ENCODE measurements at places on chromosomes 16 and 17.

DNA sequence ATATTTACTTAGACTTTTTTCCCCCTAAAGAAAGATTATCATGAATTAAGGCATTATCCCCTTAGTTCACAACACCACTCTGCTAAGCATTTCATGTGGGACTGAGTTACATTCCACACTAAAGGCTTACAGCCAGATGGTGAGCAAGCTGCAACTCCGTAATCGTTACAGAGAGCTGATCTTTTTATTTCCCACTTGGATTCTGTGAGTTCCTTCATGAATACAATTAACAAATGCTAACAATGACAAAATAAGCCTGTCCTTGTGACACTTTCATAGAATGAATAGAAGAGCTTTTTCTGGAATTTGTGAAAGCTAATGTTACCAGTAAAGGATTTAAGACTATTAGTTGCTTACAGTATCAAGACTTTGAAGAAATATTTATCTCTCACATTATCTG lies 8.7 kb downstream of the OGFOD1 start:
- DNase-seq = no peak

GRCh38 chr16:66116163-66117002 lies 250.1 kb upstream of the CDH5 start:
- no peak for DNase-seq

DNA sequence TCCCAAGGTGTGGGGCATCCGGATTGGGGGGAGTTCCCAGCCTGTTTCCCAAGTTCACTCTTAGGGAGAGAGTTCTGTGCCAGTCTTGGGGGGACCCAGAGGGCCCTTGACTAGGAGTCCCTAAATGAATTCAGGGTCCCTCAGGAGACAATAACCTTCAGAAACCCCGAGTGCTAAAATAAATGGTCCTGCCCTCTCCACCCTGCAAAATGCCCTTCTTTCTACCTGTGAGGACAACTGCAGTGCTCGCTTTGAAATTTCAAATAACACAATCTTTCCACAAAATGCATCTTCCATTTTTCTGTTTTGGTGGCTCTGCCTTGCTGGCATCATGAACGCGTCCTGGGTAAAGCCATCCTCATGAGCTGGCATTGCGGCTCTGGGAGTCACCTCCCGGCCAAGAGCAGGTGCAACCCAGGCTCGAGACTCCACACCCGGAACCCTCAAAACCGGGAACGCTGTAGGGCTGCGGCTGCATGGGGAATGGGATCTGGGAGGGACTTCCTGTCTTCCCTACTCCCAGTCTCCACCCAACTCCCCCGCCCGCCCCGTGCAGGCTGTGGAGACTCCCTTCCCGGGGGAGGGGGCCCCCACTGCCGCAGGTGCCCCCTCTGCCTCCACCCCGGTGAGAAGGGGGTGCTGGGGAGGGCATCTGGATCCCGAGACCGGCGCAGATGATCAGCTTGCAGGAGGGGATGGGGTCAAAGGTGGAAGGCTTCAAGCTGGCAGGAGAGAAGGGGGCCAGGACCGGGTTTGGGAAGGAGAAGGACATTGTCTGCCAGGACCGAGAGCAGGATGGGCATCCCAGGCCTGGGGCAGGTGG lies at the start of gene ZNF205:
TSS of gene ZNF205 (plus strand) at position 529 of the 823 bp plus-strand sequence. CDS start 845 bp downstream, outside the sequence.
- peak; percentile 79 for DNase-seq

GRCh38 chr17:4892499-4893221 lies 6.7 kb upstream of the C17orf107 start:
- DNase-seq = no peak

DNA sequence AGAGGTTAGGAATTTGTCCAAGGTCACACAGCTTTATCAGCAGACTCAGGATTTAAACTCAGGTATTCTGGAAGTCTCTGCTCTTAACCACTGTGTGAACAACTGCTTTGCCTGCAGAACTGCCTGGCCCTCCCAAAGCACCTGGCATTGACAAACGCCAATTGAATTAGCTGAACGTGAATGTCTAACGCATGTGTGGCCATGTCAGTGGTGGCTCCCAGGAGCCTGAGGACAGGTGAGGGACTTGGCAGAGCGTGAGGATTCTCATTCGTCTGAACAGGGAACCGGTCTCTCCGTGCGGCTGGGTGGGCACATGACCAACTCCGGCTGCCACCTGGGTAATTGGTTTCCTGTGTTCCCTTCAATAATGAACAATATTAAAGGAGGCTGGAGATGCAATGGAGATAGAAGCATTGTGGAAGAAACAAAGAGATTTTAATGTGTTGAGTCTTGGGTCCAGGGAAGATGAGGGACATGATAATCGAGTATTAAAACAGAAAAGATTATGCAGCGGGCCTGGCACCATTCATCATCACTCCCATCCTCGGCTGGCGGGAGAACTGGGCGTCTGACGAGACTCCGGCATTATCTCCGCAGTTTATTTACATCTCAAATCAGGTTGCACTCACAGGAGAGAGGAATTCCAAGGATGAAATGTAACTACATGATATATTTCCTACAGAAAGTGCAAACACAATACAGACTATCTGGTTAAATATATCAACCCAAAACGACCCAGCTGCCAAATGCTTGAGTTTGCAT lies 113.5 kb downstream of the NPIPB5 start:
- DNase-seq = no peak

- no peak for DNase-seq
Observed at GRCh38 chr17:8956465-8956902, 9.0 kb downstream of the PIK3R5 start.

GRCh38 chr16:88772871-88773811 lies 11.9 kb downstream of the PIEZO1 start:
- DNase-seq = peak; percentile 54

DNA sequence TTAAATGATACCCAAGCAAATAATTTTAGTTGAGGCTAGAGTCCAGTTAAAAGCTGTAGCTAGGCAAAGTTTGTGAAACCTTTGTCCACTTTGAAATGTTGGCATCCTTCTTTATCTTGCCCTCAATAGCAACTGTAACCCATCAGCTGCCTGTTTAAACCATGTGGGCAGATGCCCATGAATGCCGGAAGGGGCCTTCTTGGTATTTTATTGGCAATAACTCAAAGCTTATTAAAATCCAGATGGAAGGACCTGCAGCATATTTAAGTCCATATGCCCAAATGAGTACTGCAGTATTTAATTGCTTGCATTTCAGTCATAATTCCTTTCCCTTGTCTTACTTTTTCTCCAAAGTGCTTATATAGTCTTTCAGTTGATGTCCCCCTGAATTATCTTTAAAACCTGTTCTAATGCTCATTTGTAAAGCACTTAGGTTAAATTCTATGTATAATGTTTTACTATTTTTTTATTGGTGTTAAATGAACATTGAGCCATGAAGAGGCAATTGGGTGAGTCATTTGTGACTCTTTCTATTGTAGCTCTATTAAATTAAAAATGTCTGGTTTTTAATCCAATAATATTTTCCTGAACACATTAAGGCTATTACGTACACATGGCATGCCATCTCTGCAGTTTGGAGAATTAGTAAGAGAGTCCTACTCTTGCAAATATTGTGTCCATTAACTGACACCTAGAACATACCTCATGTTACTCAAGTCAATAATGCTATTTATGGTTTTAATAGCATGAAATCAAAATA lies 225.3 kb downstream of the KCNJ2 start:
- DNase-seq = no peak

GRCh38 chr16:89033796-89034572 lies 57.0 kb upstream of the CBFA2T3 start:
- no peak for DNase-seq

GRCh38 chr17:34850023-34850422 lies 111.2 kb downstream of the CCT6B start:
- no peak for DNase-seq

DNA sequence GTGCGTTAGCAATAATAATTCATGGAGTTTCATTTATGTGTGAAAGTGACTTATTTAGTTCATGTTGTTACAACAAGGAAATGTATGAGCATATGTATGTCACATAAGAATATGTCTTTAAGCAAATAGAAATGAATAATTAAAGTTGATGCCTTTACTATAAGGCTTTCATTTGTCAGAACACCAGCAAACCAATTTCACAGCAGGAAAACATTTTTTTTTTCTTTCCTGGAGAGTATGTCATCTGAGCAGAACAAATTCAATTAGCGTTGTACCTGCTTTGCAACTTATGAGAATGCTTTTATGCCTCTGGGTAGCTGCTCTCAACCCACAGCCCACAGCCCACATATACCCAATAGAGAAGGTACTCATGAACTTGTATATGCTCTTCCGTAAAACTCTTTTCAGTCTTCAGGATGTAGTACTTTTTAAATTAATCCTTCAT lies 26.3 kb upstream of the APOH start:
- no peak for DNase-seq

- no peak for DNase-seq
Observed at GRCh38 chr17:8803531-8804420, 4.6 kb upstream of the MFSD6L start.

GRCh38 chr16:30656388-30656787 lies 1.8 kb upstream of the FBRS start:
- no peak for DNase-seq

DNA sequence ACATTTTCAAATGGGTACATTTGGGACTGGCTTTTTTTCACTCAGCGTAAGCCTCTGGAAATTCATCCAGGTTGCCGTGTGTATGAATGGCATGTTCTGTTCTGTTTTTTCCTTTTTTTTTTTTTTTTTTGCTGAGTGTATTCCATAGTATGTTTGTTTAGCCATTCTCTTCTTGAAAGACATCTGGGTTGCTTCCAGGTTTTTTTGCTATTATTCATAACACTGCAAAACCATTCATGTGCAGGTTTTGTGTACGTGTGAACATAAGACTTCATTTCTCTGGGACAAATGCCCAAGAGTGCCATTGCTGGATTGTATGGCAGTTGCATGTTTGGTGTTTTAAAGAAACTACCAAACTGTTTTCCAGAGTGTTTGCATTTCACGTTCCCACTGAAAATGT lies 335.9 kb upstream of the TNRC6C start:
- DNase-seq = no peak

DNA sequence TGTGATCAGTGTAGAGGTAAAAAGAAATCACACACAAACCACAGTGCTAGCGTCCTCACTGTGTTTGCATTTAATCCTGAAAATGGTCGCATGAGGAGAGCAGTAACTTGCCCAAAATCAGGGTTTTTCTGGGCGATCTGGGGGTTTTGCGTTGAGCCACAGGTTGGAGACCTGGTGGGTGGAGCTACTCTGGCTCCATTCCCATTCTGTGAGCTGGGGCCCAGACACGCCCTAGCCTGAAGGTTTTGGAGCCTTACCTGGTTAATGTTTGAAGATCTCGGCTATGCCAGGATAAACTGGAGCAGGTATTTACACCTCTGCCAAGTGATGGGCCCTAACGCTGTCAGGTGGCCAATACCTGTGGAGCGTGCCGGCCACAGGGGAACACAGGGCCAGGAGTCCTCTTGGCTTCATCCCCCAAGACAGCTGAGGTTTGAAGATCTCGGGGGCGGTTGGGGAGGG lies 48.4 kb downstream of the MPRIP start:
- DNase-seq = no peak

DNA sequence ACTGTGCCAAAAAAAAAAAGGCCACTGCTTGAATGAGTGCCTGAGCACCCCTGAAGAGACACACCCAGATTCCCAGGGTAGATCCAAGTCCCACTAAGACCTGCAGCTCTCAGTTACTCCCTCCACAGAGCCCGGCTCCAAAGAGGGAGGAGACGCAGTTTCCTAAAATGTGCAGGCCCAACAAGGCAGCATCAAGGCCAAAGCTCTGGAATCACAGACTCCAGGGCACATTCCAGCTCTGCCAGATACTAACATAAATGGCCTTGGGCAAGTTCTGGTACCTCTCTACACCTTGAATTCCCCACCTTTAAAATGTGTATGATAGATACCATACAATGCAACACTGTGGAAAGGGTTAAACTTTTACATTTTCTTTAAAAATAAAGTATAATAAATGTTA lies 57.0 kb downstream of the GAS7 start:
- no peak for DNase-seq

DNA sequence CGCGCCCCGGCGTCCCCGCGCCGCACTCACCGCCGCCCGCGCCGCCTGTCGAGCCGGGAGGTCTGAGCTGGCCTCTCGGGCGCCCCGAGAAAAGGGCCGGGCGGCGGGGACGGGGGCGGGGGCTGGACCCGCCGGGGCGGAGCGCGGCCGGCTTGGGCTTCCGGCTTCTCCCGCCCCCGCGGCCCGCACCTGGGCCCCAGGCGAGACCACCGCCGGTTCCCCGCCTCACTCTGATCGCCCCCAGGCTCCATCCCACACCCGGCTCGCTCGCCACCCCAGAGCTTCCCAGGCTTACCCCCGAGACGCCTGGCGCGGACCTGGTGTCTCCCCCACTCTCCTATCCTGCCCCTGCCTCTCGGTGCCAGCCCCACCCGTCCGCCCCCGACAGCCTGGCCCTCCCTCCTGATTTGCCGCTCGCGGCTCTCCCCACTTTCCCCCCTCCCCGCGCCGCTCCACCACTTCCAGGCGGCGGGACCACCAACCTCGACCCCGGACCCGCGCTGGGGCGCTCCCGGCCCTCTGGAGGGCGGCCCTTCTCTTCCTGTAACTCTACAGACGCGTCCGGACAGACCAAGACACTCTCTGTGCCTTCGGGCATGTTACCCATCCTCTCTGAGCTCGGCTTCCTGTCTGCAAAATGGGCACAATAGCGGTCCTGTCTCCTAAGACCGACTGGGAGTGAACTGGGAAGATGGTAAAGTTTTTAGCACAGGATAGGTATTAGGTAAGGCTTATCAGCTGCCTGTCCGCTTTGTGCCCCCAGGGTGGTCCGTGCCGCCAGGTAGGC lies at the start of gene LITAF:
TSS of gene LITAF (minus strand) at position 64 of the 787 bp plus-strand sequence. CDS start 30,189 bp downstream, outside the sequence.
- peak; percentile 16 for DNase-seq

DNA sequence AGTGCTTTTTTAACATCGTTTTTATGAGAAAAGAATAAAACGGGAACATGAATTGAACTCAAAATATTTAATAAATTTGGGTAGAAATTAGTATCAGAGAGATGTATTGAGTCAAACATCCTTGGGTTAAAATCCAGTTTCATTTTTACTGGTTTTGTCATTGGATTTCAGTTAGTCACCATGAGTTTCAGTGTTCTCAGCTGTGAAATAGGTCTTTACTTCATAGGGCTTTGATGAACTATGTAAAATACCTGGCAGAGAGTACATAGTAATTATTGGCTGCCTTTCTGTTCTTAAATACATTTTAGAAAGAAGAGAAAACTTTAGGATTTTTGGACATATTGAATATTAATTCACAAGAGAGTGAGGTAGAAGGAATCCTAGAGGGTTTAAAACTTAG lies 105.8 kb downstream of the TANC2 start:
- DNase-seq = no peak

DNA sequence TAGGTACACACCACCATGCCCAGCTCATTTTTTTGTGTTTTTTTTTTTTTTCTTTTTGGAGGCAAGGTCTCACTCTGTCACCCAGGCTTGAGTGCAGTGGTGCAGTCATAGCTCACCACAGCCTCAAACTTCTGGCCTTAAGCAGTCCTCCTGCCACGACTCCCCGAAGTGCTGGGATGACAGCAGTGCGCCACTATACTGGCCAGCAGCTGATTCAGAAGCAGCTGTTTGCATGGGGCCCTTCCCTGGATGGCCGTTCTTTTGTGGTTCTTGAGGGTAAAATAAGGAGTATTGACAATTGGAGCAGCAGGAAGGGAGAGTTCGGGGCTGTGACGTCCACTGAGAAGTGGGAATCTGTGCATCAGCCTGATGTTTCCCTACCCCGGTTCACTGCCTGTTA lies 41.6 kb downstream of the KIAA0513 start:
- no peak for DNase-seq
